ENCODE measurements at places on chromosomes 7 and 10. TPM values are rescaled to one million over a fixed set of nuclear protein-coding genes. Genes with fewer than 3 reads are reported as not detected.

Gene SPDYE16
- not detected for total RNA-seq

Gene ATG9B
- total RNA-seq: 34.1 TPM

Gene ZFAND2A
- 30.9 TPM for total RNA-seq

DNA sequence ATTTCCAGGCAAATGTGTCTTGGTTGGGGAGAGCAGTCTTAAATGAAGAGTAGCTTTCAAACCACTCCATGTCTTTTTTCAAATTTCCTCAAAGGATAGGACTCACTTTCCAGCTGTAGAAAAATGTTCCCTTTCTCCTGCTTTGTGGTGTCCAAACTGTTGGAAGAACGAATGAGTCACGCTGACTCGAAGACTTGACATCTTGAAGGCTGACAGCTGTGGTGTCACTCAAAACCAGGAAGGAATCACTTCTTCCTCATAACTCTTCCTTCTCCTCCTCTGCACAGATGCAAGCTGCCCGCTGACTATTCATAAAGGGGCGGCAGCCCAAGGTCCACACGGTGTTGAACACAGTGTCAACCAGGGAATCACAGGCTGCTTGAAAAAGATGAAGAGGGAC lies 19.2 kb downstream of the PLA2G12B start:
- DNase-seq: no peak

DNA sequence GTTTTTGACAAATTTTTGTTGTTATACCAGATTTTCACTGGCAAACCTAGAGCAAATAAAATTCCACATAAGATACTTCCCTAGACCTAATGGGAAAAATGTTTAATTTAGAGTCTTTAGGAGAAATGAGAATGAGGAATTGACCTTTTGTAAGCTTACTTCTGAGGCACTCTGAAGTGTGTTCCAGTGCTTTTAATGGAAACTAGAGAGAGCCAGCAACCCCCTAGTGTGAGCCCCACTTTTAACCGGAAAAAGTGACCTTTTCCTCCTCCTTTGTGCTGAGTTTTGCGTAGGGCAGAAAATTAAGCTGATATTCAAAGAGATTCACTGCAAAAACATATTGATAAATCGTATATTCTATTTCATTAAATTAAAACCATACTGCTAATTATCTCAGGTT lies 5.2 kb downstream of the IKZF1 start:
- no peak for DNase-seq

- no peak for DNase-seq
Observed at GRCh38 chr7:113289140-113289740, 170.9 kb upstream of the SMIM30 start.

Data from vagina (tissue), 2 donors.